ENCODE measurements at places on chromosomes 1 and 21.

GRCh38 chr1:21143752-21144151 lies 32.9 kb downstream of the EIF4G3 start:
- H3K27ac ChIP-seq = no peak overlapping the region
- DNase-seq = no peak
- H3K27me3 ChIP-seq = no peaks in the 10 kb centered on the region
- H3K4me1 ChIP-seq = no peaks in the 10 kb centered on the region
- no peaks in the 10 kb centered on the region for H3K36me3 ChIP-seq

GRCh38 chr1:199780948-199781670 lies 246.4 kb upstream of the NR5A2 start:
- no peaks in the 10 kb centered on the region for H3K4me1 ChIP-seq
- no peak for DNase-seq
- no peak overlapping the region for H3K4me3 ChIP-seq

GRCh38 chr21:41260428-41260827 lies 56.2 kb upstream of the FAM3B start:
- no peaks in the 10 kb centered on the region for H3K27me3 ChIP-seq
- DNase-seq = no peak
- no peaks in the 10 kb centered on the region for H3K36me3 ChIP-seq
- H3K4me3 ChIP-seq = no peak overlapping the region
- no peaks in the 10 kb centered on the region for H3K4me1 ChIP-seq

GRCh38 chr1:168443356-168443755 lies 100.4 kb downstream of the XCL2 start:
- H3K27me3 ChIP-seq = no peaks in the 10 kb centered on the region
- no peak overlapping the region for H3K27ac ChIP-seq
- no peak overlapping the region for H3K4me3 ChIP-seq

GRCh38 chr1:228664399-228664914 lies 70.8 kb upstream of the RHOU start:
- peak; percentile 77 for DNase-seq
- H3K4me3 ChIP-seq = no peak overlapping the region
- H3K4me1 ChIP-seq = no peaks in the 10 kb centered on the region
- H3K27ac ChIP-seq = no peak overlapping the region
- H3K36me3 ChIP-seq = no peaks in the 10 kb centered on the region
